CD8-positive, alpha-beta T cell (primary cell): ENCODE measurements at places on chromosomes 3 and 15.

DNA sequence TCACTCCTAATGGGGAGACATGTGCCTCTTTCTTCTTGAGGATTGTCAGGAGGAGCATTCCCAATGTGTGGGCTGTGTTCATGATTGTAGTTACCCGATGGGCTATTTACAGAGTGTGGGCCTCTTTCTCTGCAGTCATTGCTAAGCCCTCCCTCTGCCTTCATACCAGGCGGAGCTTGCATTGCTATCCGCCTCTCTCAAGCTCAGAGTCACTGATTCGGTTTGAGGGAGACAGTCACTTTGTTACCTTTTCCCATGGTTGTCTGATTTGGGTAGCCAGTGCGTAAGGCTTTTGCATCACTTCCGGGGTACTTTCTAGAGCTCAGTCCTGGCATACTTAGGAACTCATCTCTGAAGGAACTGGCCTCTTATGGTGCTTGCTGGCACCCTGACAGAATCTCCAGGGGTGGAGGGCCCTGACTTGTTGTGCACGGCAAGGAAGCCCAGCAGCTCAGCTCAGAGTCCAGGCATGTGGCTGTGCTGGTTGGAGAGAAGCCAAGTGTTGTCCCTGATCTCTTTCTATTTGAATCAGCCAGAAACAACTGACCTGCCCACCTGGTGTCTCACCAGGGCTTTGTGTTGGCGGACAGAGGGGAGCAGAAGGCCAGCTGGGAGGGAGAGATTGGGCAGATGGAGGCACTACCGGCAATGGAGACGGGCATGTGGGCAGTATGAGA lies 79.8 kb downstream of the EPHB1 start:
- no peak for DNase-seq

DNA sequence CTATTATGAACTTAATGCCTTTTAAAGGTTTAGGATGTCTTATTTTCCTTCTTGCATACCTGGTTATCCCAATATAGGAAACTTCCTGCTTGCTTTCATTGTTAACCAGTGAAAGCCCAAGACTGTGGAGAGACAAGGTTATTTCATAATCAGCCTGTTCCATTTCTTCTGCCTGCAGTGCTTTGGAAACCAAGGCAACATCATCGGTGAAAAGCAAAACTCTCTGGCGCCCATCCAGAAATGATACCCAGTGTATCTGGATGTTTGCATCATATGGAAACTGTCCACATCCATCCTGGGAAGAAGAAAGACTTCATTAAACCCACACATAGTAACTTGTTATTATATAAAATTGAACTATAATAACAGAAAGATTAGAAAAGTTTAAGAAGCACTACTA lies 170.1 kb downstream of the VPS13C start:
- DNase-seq, result no peak

DNA sequence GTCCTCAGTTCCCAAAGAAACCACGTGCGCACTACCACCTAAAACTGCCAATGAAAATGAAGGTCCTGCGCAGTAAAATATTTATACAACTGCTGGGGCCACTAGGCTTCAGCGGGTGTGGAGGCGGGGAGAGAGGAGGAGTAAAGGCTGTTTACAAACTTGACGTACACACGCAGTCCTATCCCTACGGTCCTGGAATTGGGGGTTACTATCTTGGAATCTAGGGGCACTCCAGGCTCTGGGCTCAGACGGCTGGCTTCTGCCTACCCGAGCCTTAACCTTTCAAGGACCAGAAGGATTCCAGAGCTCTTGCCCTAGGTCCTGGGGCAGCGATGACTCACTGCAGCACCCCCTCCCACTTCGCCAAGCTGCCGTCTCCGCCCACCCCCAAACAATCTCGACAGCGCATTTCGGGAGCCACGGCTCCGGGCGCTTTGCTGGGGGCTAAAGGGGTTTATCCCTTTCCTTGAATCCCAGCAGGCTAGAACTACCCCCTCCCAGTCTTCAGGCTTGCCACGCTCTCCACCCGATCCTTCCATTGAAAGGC lies 3.0 kb downstream of the ADAMTS9 start:
- no peak for DNase-seq

- no peak for DNase-seq
These were observed 6.4 kb upstream of the GALK2 start for GRCh38 chr15:49163678-49164077.

GRCh38 chr3:157335233-157336076 lies 101.2 kb upstream of the PTX3 start:
- DNase-seq, result no peak

GRCh38 chr3:71585887-71586809 lies 2.6 kb upstream of the FOXP1 start:
- no peak for DNase-seq

DNA sequence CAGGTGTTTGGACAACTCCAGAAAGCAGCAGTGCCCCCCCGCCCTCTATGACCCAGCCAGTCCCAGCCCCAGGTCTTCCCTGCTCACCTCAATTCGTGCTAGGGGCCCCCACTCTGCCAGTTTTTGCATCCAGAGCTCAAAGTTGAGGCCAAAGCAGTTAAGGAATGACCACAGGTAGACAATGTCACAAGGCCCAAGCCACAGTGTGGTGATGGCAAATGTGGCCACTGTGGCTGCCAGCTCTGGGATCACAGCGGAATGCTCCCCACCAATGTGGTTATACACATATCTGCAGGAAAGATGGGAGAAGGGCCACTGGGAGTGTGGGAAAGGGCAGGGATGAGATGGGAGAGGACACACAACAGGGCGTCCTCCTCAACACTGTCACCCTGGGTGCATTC lies 8.2 kb downstream of the KLHL40 start:
- no peak for DNase-seq

GRCh38 chr3:32848215-32848614 lies 30.4 kb downstream of the TRIM71 start:
- DNase-seq, result no peak

- no peak for DNase-seq
These were observed 13.1 kb upstream of the RNF7 start for GRCh38 chr3:141725036-141725435.

DNA sequence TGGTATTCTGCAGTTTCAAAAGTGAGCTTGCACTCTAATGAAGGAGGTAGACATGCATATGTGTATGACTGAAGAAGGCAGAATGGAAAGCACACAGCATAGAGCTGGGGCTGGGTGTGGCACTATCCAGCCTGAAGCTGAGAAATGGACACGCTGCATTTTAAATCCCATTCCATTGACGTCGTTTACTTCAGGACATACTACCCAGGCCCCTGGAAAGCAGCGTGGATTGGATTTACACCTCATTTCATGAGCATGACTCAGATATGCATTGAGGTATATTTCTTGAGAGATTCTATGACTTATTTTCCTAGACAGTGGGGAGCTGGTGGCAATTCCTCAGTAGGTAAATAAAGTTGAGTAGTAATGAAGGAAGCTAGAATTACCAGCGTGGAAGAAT lies 101.4 kb downstream of the ABI3BP start:
- DNase-seq, result no peak

GRCh38 chr3:65939801-65940246 lies 98.9 kb downstream of the MAGI1 start:
- DNase-seq, result no peak

- no peak for DNase-seq
These were observed 172.0 kb downstream of the UNC13C start for GRCh38 chr15:54150255-54150654.

DNA sequence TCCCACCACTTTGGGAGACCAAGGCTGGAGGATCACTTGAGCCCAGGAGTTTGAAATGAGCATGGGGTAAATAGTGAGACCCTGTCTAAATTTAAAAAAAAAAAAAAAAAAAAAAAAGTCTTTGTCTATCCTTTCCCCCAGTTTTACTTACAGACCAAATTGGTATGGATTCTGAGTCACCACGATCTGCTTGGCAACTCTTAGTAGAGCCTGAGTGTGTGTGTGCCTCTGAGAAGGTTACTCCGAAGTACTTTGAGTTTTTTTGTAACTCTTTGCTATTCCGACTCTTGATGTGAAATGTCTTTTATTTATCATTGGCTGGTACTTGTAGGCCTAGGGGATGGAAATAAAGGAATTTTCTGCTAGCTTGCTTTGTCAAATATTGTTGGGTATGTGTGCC lies 63.3 kb downstream of the RBM6 start:
- no peak for DNase-seq
